ENCODE measurements at places on chromosomes 12 and 14. TPM values are rescaled to one million over a fixed set of nuclear protein-coding genes. Genes with fewer than 3 reads are reported as not detected.

- no peak for DNase-seq
- no peaks in the 10 kb centered on the region for H3K36me3 ChIP-seq
- no peak overlapping the region for H3K27ac ChIP-seq
Observed at GRCh38 chr12:11561411-11561810, 88.1 kb upstream of the ETV6 start.

DNA sequence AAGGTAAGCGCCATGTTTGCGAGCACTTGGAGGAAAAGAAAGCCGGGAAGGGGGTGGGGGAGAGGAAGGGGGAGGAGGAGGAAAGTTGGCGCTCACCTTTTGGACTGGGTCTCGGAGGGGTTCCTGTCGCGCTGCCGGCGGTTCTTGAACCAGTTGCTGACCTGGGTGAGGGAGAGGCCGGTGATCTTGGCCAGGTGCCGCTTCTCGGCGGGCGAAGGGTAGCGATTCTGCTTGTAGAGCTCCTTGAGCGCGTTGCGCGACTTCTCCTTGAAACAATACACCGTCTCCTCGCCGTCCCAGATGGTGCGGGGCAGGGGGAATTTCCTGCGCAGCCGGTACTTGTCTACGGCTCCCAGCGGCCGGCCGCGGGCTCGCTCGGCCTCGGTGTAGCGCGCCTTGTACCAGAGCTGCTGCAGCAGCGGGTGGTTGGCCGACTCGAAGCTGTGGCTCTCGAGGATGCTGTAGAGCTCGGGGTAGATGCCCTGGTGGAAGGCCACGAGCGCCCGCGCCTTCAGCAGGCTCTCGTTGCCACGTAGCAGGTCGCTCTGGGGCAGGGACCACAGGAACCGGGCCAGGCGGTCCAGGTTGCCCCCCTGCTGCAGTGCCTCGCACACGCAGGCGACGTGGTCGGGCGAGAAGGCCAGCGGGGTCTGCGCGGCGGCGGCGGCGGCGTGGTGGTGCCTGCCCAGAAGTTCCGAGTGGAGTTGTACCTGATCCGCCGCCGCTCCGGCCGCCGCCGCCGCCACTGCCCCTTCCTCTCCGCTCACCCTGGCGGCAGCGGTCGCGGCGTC is 840 bp downstream of the SIX4 start:
- H3K27ac ChIP-seq = peak overlapping the region; percentile 49
- H3K27me3 ChIP-seq = no peaks in the 10 kb centered on the region
- DNase-seq = peak; percentile 75
- peaks cover 2% of the 10 kb centered on the region for H3K4me1 ChIP-seq
- peak overlapping the region; percentile 99 for H3K4me3 ChIP-seq

DNA sequence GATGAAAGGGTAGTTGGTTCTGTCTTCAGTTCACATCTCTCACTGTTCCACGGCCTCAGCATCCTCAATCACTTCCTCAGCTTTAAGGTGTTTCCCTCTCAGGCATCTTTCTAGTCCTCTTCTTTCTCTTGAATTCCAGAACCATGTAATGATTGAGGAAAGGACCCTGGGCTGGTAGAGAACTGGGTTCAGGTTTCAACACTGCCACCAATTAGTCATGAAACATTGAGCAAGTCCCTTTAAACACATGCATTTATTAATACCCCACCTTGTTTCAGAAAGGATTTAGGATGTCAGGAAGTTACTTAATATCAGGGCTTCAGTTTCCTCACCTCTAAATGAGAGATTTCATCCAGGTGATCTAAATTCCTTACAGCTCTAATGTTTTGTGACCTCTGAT is 7.2 kb downstream of the DMAC2L start:
- H3K4me3 ChIP-seq = no peak overlapping the region
- DNase-seq = no peak
- no peaks in the 10 kb centered on the region for H3K4me1 ChIP-seq
- no peak overlapping the region for H3K27ac ChIP-seq

MYO1A gene
- 0.52 TPM for total RNA-seq

LIN7A gene
- total RNA-seq = 17.8 TPM

DNA sequence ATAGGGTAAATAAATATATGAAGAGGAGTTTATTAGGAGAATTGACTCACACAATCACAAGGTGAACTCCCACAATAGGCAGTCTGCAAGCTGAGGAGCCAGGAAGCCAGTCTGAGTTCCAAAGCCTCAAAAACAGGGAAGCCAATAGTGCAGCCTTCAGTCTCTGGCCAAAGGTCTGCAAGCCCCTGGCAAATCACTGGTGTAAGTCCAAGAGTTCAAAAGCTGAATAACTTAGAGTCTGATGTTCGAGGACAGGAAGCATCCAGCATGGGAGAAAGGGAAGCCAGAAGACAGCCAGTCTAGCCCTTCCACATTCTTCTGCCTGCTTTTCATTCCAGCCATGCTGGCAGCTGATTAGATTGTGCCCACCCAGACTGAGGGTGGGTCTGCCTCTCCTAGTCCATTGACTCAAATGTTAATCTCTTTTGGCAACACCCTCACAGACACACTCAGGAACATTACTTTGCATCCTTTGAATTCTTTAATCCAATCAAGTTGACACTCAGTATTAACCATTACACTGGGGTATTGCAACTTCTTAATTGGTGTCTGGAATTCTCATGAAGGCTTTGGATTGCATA is 736.5 kb upstream of the LMO3 start:
- H3K4me3 ChIP-seq = no peak overlapping the region
- peaks cover 2% of the 10 kb centered on the region for H3K4me1 ChIP-seq
- no peak overlapping the region for H3K27ac ChIP-seq
- no peak for DNase-seq
- no peaks in the 10 kb centered on the region for H3K36me3 ChIP-seq

DNA sequence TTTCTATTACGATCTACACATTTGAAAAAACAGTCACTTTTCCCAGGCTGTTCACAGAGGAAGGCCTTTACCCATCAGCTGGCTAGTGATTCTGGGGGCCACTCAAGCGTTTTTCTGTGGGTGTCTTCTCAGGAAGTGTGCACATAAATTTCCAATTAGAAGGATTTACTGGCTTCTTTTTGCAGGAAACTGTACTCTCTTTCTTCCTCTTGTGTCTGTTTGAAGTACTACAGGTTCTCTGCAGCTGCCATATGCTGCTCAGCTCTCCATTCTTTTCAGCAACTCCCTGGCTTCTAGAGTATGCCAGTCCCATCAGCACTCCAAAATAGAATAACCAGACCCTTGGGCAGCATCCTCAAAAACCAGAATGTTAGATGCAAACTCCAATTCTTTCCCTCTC is 110.4 kb upstream of the NAV3 start:
- H3K27ac ChIP-seq = no peak overlapping the region
- no peaks in the 10 kb centered on the region for H3K27me3 ChIP-seq
- H3K4me1 ChIP-seq = no peaks in the 10 kb centered on the region
- no peaks in the 10 kb centered on the region for H3K36me3 ChIP-seq

GRCh38 chr12:12167847-12168246 is 97.1 kb downstream of the BCL2L14 start:
- H3K27ac ChIP-seq = no peak overlapping the region
- H3K4me3 ChIP-seq = no peak overlapping the region
- H3K27me3 ChIP-seq = no peaks in the 10 kb centered on the region
- peaks cover 10% of the 10 kb centered on the region for H3K36me3 ChIP-seq
- no peaks in the 10 kb centered on the region for H3K4me1 ChIP-seq
- DNase-seq = no peak

- H3K4me1 ChIP-seq = no peaks in the 10 kb centered on the region
- H3K27ac ChIP-seq = no peak overlapping the region
- no peaks in the 10 kb centered on the region for H3K27me3 ChIP-seq
- DNase-seq = no peak
- H3K36me3 ChIP-seq = peaks cover 5% of the 10 kb centered on the region
Observed at GRCh38 chr12:88093573-88093972, 48.3 kb downstream of the CEP290 start.

DNA sequence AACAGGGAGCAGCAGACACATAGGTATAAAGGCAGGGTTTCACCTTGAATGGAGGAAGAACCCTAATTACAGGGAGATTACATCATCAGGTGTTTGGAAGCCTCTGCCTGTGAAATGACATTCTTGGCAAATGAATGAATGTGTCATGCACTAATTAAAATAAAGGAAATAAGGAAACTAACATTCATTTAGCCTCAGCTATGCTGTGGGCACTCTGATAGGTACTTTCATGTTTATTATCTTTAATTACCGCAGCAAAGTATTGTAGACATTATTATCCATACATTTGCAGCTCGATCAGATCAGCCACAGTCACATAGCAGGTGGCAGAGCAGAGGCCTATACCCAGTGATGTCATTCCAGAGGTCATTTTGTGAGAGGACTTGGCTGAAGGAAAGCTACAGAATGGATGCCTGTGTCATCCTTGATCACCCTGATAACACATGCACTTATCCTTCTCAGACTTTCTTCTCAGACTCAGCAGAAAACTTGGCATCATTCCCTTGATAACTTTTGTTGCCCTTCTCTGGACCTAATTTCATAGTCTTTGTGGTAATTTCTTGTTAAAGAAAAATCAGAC is 18.4 kb downstream of the ZNF664 start:
- H3K36me3 ChIP-seq = no peaks in the 10 kb centered on the region
- H3K27ac ChIP-seq = no peak overlapping the region
- H3K4me1 ChIP-seq = no peaks in the 10 kb centered on the region
- no peak for DNase-seq

- H3K36me3 ChIP-seq = no peaks in the 10 kb centered on the region
- no peaks in the 10 kb centered on the region for H3K27me3 ChIP-seq
- H3K27ac ChIP-seq = no peak overlapping the region
- no peak for DNase-seq
Observed at GRCh38 chr14:104226421-104227383, 88.3 kb downstream of the KIF26A start.

WSCD2 gene
- 2.2 TPM for total RNA-seq

TUNAR gene
- 63.9 TPM for total RNA-seq

- no peaks in the 10 kb centered on the region for H3K27me3 ChIP-seq
- no peak overlapping the region for H3K4me3 ChIP-seq
- H3K4me1 ChIP-seq = no peaks in the 10 kb centered on the region
- no peaks in the 10 kb centered on the region for H3K36me3 ChIP-seq
- no peak overlapping the region for H3K27ac ChIP-seq
Observed at GRCh38 chr14:39310051-39310450, 76.3 kb downstream of the MIA2 start.

DNA sequence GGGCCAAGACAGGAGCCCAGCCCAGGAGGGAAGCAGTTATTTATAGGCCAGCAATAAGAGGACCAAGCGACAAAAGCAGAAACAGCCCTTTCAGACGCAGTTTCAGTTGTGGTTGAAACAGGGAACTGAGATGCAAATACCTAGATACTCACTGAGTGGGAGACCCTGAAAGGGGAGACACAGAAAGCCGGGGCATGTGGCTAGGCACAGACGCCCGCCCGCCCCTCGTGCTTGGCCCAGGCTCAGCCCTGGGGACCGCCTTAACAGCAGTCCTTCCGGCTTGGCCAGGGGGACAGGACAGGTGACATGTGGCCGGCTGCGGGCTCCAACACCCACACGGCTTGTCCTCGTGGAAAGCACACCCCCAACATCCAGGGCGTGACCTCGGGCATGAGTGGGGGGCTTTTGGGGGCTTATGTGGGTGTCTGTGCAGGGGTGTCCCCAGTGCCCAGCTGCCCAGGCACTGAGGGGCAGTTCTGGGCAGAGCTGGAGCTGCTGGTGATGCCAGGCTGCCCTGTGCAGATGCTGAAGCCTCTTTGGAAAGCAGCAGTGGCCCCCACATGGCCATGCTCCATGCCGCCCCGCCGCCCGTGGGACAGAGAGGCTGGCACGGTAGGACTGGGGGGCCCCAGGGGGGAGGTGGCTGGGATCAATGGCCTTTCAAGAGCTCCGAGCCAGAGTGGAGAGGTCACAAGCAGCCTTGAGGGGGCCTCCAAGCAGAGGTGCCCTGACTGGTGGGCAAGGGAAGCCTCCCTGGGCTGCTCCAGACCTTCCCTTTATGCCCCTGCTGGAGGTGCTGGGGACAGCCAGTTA is 2.1 kb downstream of the PLD4 start:
- H3K27ac ChIP-seq = no peak overlapping the region
- peaks cover 8% of the 10 kb centered on the region for H3K27me3 ChIP-seq
- no peak overlapping the region for H3K4me3 ChIP-seq
- DNase-seq = no peak

- no peak overlapping the region for H3K27ac ChIP-seq
- DNase-seq = no peak
- H3K27me3 ChIP-seq = no peaks in the 10 kb centered on the region
Observed at GRCh38 chr12:97466000-97466399, 3.4 kb downstream of the RMST start.

DNA sequence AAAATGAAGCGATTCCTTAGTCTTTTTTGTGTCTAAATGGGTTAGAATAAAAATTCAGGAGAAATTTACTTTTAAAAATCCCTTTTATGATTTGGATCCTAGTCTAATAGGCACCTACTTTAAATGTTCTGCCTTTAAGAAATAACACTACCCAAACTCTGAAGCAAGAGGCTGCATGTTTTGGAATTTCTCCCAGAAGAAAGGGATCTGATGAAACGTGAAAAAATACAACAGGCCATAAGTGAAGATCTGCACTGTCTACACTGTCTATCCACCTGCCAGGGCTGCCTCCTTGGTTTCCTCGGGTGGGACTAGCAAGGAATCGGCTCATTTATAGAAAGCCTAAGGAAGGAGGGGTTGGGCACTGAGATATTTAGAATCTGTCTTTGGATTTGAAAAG is 22.1 kb downstream of the ACVR1B start:
- H3K27ac ChIP-seq = no peak overlapping the region
- peaks cover 3% of the 10 kb centered on the region for H3K4me1 ChIP-seq
- no peak for DNase-seq
- no peaks in the 10 kb centered on the region for H3K27me3 ChIP-seq

MMP17 gene
- total RNA-seq = 34.4 TPM

PLD4 gene
- total RNA-seq = 0.04 TPM

CLEC2A gene
- total RNA-seq = 3.7 TPM

DNA sequence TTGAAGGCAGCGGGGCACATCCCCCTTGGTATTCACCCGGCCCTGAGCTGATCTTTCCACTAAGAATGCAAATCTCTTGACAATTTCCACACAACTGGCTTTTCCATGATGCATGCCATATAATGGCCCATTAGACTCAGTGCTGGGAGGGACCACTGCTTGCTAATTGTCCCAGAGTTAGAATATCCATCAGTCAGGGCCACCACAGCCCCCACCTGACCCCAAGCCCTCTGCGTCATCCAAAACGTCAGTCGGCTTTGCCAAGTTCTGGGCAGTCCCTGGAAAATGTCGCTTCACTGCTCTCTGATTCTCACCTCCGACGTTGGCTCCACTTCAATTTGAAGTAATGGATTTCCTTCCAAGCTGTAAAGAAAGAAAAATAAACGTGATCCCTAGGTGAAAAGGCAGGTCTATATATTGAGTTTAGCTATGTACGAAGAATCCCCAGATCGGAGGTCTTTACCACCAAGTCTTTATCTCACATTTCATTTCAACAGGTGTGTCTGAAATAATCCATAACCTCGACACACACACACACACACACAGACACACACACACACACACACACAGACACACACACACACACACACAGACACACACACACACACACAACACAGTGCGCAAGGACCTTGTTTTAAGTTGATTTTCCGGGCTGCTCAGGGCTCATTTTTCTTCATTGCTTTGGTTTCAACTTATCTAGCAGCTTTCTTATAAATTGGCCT is 165.5 kb upstream of the NOS1 start:
- H3K4me1 ChIP-seq = no peaks in the 10 kb centered on the region
- DNase-seq = no peak
- no peaks in the 10 kb centered on the region for H3K27me3 ChIP-seq

ANKS1B gene
- total RNA-seq = 8.5 TPM

STYK1 gene
- 1.6 TPM for total RNA-seq

LRRK2 gene
- total RNA-seq = 0.13 TPM

GRCh38 chr14:64266239-64266638 is 27.9 kb downstream of the ESR2 start:
- no peak overlapping the region for H3K4me3 ChIP-seq
- no peak overlapping the region for H3K27ac ChIP-seq
- H3K27me3 ChIP-seq = no peaks in the 10 kb centered on the region
- DNase-seq = no peak

CLEC4C gene
- total RNA-seq = not detected

EFS gene
- total RNA-seq = 27.8 TPM

Data from H1 (cell line).